Activated CD4-positive, alpha-beta memory T cell treated with anti-CD3 and anti-CD28 coated beads for 36 hours (primary cell): ENCODE measurements at places on chromosomes 5 and 9.
A peak's percentile ranks its signal among the peaks of the same experiment; 100 is the strongest.

- DNase-seq: no peak
These were observed 12.6 kb upstream of the FAM163B start for GRCh38 chr9:133621725-133622267.

- peak; percentile 82 for DNase-seq
These were observed 52.6 kb downstream of the TENT4A start for GRCh38 chr5:6765612-6766525.

- DNase-seq: no peak
These were observed 140.6 kb upstream of the LIFR start for GRCh38 chr5:38697013-38697412.

DNA sequence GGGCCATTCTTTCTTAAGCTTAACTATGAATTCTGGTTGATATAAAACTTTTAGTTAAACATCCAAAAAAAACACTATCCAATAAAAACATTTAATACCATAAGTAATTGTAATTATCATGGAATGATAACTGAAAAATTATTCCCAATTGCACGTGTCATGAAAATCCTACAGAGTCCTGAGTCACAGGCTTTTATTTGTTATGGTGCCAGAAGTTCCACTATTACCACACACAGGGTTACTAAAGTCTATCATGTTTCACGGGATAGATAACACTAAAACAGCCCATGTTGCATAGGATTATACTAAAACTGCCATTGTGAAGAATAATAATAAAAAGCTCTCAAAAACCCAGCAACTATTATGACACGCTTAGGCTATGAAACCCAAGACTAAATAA is 1381.8 kb downstream of the EFNA5 start:
- DNase-seq: no peak

GRCh38 chr9:118094387-118094786 is 390.2 kb downstream of the TLR4 start:
- DNase-seq: no peak

DNA sequence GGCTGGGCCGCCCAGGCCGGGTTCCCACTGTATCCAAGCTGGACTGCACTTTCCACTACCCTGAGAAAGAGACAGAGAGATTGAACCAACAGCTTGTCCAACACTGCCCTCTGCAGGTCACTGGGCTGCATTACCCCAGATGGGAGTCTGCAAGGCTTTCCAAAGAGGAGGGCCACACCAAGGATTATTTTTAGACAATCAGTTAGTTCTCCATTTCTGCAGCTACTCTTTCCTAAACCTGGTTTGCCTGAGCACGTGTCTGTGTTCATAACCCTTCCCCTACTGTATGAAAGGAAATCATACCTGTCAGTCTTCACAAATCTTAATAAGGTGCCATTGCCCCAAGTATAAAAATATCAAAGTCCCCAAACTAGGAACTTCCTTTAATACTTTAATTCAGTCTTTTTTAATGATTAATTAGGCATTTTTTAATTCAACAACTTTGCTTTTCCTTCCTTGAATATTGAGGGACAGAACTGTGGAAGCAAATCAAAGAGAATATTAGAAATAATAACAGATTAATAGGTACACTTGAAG is 13.4 kb upstream of the FGF1 start:
- peak; percentile 86 for DNase-seq

DNA sequence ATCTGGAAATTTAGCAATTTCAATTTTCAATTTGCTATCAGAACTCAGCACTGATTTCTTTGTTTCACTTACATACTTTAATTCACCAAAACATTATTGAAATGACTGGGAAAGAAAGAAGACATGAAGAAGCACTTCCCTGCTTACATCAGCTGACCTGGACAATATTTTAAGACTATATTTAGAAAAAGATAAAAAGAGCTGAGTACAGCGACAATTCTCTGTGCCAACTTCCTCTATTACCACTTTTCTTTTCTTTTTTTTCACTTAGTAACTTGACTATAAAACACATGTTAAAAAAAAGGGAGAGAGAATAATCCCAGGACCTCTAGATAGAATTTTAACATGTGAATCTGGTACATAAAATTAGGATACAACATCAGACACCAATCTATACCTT is 35.6 kb downstream of the MEF2C start:
- DNase-seq: no peak

GRCh38 chr5:112616812-112617547 is 120.7 kb upstream of the APC start:
- DNase-seq: no peak

DNA sequence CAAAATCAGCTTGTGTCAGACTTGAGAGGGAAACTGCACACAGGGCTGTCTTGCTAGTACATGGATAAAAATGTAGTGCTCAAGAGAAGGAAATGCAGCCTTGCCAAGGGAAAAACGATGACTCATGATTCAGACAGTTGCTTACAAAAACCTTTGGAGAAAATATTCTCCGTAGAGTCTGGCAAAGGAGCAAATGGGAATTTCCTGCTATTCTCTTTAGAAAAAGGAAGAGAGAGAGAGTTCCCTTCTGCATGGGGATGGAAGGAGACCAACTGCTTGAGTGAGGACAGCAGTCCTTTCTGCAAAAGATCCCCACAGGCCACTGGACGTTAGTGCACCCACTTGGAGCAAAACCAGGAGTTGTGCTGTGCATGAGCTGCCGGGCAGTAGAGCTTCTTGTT is 7.6 kb downstream of the IFNB1 start:
- no peak for DNase-seq

DNA sequence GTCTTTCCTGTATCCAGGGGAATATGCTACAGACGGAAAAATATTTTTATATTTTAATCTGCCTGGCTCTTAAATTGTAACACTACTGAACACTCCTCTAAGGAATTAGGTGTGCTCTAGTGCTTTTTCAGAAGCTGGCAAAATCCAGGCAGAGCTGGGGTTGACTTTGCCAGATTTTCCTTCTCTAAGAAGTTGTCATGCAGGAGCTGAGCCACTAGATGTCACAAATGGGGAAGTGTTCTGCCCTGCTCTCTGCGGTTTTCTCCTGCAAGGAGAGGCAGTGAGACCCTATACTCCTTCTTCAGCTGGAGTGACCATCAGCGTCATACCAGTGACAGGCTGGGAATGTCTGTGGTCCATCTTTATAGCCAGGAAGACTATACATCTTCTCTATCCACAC is 112.5 kb downstream of the HAPLN1 start:
- no peak for DNase-seq

DNA sequence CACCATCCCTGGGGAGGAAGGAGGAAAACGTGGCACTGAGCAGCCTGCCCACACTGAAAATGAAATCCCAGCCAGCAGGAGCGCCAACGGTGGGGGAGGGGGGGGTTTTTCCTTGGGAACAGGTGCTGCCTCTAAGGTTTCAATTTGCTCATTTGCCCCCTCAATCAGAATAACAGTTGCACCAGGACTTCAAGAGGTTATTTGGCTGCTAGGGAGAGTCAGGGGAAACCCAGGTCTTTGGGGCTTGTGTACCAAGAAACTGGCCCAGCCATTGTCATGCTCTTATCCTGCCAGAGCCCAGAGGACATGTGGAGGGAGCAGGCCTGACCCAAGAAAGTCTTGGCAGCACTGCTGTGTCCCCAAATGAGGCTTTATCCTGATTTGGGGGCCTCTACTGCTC is 66.5 kb downstream of the NDFIP1 start:
- no peak for DNase-seq

- no peak for DNase-seq
These were observed 259.7 kb upstream of the IRX2 start for GRCh38 chr5:3010953-3011763.

- no peak for DNase-seq
These were observed 12.7 kb downstream of the CSF1R start for GRCh38 chr5:150073677-150074076.

DNA sequence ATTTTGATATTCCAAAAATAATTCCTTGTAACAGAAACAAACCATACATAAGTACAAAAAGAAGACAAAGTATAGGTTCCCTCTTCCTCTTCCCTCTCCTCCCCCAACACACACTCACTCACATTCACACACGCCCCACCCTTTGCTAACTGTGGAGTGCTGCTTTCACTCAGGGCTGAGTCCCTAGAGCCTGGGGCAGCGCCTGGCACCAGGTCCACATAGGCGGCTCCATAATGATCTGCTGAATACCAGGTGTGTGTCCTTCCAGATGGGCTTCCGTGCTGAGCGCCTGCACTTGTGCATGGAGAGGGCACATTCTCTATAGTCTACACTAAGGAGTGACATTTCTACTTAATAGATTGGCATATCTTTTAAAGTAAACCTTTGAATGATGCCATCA is 3.7 kb downstream of the SEMA4D start:
- peak; percentile 34 for DNase-seq

DNA sequence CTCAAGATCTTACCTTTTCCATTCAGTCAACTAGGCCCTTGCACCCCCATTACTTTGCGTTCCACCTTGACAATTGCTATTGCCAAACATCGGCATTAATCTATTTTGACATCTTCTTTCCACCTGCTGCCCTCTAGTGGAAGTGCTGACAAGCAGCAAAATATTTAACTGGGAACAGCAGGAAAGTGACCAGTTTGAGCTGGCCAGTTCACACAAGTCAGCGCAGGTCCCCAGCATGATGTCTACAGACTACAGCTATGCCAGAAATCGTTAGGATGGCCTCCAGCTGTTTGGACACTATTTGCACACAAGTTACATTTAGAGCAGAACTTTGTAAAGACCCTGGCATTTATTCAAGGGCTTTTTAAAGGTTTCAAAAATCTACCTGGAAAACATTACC is 160.1 kb downstream of the GHR start:
- peak; percentile 31 for DNase-seq

DNA sequence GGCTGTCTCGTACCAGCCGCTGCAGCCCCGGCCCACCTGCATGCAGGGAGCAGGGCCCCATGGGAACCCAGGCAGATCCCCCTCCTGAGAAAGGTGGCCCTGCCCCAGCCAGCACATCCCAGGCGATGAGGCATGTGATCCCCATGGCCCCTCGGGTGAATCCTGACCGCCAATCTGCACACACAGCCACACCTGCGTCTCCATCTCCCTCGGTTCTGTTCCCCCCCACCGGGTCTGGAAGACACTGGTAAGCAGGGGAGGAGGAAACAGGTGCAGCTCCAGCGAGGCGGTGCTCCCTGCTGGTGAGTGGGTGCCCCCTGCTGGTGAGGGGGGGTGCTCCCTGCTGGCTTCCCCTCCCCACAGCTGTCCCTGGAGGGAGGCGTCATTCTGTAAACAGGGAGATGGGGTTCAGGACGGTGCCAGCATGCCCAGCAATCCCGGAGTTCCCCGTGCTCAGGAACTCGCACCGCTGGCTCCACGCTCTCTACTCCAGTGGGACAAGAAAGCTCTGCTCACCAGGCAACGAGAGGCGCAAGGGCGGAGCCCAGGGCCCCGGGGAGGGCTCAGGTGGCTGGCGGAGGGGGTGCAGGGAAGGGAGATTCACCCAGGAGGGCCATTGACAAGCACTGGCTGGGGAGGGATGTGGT is 28.4 kb upstream of the SLC12A7 start:
- DNase-seq: peak; percentile 77

- DNase-seq: no peak
These were observed 77.1 kb upstream of the KLF4 start for GRCh38 chr9:107566611-107567061.

- DNase-seq: no peak
These were observed 13.9 kb downstream of the PLK2 start for GRCh38 chr5:58446024-58446423.

DNA sequence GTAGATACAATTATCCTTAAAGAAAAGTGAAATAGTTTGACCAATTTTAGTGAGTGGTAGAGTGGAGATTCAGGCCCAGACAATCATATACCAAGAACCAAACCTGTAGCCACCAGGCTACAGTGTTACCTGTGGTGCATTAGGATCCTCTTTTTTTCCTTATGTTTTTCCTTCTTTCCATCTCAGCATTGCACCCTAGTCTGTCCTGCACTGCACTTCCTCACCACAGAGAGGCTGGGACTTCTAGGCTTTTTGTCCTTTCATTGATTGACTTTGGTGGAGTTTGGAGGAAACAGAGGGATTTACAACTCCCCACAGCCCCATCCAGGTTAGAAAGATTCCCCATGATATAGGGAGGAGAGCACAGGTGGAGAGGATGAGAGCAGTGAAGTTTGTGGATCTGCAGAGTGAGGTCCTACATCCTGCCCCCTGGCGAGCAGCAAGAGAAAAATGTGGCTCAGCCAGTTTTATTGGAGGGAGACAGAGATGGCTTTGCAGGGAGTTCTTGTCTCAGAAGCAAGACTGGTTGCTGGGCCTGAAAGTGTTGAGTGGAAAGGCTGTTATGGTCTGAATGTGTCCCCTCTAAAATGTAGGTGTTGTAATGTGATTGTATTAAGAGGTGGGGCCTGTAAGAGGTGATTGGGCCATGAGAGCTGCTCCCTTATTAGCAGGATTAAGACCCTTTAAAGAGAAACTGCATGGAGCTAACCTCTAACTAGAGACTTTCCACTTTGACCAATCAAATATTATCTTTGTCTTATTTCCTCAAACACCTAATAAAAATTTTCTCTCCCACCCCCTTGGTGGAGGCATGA is 36.2 kb downstream of the KIF4B start:
- no peak for DNase-seq

GRCh38 chr9:92679413-92680165 is 9.7 kb upstream of the IPPK start:
- no peak for DNase-seq
